LHCN-M2 (cell line): ENCODE measurements at places on chromosomes 5 and 9. TPM values are rescaled to one million over a fixed set of nuclear protein-coding genes. Genes with fewer than 3 reads are reported as not detected.

DNA sequence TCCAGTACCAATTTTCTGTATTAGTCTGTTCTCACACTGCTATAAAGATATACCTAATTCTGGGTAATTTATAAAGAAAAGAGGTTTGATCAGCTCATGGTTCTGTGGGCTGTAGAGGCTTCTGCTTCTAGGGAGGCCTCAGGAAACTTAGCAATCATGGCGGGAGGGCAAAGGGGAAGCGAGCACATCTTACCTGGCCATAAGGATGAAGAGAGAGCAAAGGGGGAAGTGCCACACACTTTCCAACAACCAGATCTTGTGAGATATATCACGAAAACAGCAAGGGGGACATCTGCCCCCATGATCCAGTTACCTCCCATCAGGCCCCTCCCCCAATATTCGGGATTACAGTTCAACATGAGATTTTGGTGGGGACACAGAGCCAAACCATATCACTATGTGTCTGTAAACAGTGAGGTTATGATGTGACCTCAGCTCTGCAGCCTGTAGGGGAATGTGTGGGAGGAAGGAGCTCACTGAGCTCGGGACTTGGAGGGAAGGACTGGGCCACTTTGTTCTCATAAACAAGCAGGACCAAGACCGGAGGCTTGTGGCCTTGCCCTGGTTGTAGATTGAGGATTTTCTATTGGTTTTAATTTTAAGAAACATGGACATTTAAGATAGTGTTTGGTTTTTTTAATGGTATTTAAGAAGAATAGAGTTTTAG, 85.2 kb downstream of the EHMT1 start:
- no peak for DNase-seq

GRCh38 chr9:136855461-136856078, 3.4 kb downstream of the MAMDC4 start:
- no peak for DNase-seq

GRCh38 chr9:133866946-133867345, 125.2 kb downstream of the VAV2 start:
- DNase-seq: no peak

GRCh38 chr9:74875656-74876055, 12.1 kb downstream of the TRPM6 start:
- no peak for DNase-seq

- DNase-seq: peak; percentile 84
Measured at GRCh38 chr9:17005056-17005823, 129.6 kb upstream of the CNTLN start.

SHC3 gene
- total RNA-seq: under 0.01 and 0.06 TPM in 2 replicates
